HFFc6 (cell line): ENCODE measurements at places on chromosomes 12 and 14.

GRCh38 chr14:87732562-87732961 is 260.4 kb downstream of the GALC start:
- DNase-seq: no peak

GRCh38 chr14:87260460-87260859 is 732.5 kb downstream of the GALC start:
- DNase-seq: no peak

- peak; percentile 50 for DNase-seq
Measured at GRCh38 chr12:50614167-50614759, 109.5 kb downstream of the DIP2B start.

- DNase-seq: no peak
Measured at GRCh38 chr12:43349863-43350262, 202.1 kb downstream of the ADAMTS20 start.
